ENCODE measurements at places on chromosomes 16 and 17.

DNA sequence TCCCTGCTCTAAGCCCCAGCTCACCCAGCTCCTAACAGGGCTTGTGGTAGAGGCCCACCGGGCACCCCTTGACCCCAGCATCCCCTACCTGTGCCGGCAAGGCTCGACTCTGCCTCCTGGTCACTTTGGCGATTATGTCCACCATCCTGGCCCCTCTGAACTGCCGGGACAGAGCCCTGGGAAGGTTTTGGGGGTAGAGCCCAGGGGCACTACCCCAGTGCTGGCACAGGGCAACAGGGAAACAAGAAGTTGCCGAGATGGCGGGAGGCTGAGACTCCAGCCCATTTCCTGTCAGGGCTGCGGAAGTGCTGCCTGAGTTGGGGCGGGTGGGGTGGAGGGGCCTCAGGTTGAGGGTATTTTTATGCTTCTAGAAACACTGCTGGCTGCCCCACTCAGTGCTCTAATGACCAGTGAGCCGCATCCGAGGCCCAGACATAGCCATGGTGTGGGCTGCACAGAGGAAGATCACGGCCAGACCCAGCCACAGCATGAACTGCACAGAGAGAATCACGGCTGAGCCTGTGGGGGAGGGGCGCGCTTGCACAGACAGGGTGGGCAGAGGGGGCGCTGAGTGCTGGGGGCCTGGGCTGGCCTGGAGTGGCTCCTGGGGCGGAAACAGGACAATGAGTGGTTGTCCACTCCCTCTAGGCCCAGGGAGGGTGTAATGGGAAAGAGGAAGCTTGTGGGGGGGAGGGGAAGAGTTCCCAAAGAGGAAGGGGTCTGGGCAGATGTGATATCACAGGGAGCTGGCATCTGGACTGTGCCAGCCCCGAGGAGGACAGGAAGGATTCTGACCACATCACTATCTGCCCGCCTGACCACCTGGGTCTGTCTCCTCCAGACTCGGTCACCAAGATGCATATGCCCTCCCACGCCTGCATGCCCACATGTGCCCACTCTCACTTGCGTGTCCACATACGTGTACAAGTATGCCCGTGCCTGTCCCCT is 22.3 kb downstream of the ARHGAP27 start:
- peak; percentile 35 for DNase-seq

DNA sequence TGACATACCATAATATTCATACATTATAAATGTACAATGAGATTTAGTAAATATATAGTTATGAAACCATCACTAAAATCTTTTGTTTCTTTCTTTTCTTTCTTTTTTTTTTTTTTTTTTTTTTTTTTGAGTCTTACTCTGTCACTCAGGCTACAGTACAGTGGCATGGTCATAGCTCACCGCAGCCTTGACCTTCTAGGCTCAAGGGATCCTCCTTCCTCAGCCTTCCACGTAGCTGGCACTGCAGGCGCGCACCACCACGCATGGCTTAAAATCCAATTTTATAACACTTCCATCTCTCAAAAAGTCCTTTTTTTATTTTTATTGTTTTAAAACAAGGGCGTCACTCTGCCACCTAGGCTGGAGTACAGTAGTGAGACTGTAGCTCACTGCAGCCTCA is 41.1 kb downstream of the ZNRF1 start:
- no peak for DNase-seq

- no peak for DNase-seq
Observed at GRCh38 chr16:59907611-59908010, 1173.5 kb upstream of the GOT2 start.

GRCh38 chr16:10169031-10169430 is 13.2 kb downstream of the GRIN2A start:
- DNase-seq, result no peak

DNA sequence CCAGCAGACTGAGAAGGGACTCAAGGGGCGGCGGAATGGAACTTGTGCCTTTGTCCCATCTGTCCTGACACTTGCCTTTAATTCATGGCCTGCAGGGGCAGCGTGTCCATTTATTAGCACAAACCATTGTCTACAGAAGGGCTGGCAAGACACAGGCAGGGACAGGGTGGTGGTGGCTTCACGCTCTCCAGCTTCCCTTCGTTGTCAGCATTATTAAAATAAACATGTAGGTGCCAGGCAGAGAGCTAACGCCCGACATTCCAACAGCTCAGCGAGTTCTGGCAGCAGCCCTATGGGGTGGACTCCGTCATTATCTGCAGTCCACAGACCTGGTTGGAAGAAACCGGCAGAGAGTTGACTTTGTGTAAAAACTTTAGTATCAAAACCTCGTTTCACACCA is 16.3 kb downstream of the DNAI2 start:
- DNase-seq, result no peak

- DNase-seq, result no peak
Observed at GRCh38 chr16:46857368-46857945, 26.5 kb upstream of the C16orf87 start.

DNA sequence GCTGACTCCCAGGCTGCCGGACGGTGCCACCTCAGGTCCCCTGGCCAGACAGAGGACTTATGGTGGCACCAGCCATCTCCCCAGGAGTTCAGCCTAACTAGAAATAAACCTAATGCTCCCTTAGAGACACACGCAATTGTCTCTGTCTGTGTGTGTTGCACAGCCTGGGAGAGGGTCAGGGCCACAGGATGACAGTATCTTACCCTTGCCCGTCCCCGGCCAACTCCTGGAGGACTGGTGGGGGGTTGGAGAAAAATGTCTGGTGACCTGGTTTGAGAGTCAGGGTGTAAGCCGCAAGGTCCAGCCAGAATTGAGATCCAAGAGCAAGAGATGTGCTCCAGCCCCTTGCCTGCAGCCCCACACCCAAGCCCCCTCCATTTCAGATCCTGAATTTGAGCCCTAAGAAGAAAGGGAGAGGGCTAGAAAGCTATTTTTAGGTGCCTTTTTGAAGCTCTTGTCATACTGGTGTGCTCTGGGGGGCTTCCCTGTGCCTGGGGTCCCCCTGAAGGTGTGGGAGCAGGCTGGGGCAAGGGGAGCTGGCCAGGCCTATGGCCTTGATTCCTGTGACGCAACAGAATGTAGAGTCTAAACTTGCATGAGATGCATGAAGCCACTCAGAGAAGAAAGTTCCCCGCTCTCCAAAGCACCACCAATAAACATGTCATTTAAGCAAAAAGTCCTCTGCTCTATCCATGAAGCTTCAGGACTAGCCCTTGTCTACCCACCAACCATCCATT is 12.9 kb downstream of the ZNF319 start:
- no peak for DNase-seq

DNA sequence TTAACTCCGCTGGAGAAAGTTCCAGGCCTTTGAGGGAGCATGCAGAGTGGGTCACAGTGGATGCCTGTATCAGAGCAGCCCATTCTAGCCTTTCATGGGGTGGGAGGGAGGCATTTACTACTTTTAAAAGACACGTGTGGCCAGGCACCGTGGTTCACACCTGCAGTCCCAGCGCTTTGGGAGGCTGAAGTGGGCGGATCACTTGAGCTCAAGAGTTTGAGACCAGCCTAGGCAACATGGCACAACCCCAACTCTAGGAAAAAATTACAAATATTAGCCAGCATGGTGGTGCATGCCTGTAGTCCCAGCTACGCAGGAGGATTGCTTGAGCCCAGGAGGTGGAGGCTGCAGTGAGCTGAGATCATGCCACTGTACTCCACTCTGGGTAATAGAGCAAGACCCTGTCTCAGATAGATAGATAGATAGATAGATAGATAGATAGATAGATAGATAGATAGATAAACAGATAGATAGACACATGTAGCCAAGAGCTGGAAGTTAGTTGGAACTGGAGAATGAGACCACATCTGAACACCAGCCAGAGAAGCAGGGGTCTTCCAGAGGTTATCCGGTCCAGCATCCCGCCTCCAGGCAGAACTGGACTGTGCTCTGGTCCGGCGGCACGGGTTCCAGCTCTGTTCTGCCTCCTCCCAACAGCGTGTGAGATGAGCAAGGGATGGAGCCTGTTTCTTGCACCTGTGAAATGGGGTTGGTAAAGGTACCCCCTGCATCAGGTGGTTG is 3.6 kb downstream of the ADCY7 start:
- DNase-seq, result no peak

DNA sequence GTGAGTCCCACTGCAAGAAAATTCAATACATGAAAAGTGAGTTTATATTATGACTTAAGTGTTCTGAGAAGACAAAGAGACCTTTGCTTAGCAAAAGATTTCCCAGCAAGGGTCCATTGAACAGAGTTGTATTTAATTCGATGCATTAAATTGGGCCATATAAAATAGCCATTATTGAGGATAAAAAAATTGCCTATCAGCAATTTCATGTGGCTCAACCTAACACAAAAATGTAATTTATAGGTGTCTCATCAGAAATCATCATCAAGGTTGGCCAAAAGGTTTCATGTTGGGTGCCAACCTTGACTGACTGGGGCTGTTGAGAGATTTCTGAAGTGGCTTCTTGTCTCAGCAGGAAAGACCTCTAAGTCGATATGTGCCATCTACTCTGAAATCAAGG is 84.8 kb upstream of the TOX3 start:
- no peak for DNase-seq

DNA sequence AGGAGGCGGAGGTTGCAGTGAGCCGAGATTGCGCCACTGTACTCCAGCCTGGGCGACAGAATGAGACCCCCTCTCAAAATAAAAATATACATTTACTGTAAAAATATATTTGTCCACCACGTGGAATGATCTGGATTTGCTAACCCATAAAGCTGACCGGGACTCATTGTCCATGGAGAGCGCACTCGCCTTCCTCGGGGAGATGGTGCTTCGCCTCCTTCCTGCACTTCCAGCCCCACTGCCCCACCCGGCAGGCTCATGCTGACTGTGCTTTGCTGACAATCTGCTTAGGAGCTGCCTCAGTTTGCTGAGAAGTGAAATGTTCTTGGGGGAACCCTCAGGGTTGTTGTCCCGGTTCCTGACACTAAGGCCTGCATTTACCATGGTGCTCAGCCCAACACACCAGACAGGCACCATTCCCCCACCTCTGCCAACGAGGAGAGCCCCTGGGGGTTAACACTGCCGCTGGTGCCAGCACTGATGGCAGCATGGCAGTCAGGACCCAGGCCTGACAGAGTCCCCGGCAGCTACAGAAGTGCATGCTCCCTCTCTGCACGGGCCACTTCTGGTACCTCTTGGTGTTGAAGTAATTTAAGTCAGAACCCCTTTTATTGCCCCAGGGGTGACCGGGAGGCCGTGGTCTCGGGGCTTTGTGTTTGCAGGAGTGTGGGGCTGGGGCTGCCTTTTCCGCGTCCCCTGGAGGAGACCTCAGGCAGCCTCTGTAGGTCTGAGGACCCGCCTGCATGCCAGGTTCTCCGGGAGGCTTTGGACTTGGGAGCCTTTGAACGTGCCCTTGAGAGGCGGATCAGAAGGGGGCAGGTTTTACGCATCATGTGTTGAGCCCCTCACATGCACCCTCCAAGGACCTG is 2.5 kb downstream of the NUBP2 start:
- DNase-seq, result no peak

GRCh38 chr16:75789237-75789636 is 62.9 kb upstream of the CPHXL start:
- no peak for DNase-seq

GRCh38 chr17:66313995-66314659 is 11.7 kb downstream of the PRKCA start:
- DNase-seq, result no peak

- no peak for DNase-seq
Observed at GRCh38 chr17:55236316-55236715, 28.4 kb upstream of the HLF start.

- no peak for DNase-seq
Observed at GRCh38 chr16:65731833-65732232, 610.0 kb upstream of the CDH11 start.

DNA sequence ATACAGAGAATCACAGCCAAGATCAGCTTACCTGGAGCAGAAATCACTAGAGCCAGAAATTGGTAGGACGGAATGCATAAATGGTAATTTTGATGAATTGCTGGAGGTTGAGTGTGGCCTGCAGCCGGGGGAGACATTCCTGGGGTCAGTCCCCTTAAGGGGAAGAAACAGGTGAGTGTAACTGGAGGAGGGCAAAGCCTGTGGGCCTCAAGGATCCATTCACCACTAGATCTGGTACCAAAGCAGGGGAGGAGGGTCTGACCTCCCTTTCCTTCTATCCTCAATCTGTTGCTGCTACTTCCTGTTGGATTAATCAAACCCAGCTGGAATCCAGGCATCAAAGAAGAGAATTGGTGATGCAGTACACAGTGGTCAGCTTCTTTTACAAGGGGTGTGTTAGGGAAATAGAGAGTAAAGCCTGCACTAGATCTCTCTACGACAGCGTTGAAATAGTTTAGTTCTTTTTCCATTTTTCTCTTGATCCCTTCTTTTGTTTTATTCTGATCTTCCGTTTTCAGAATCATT is 8.6 kb upstream of the ABCA9 start:
- DNase-seq, result no peak

GRCh38 chr17:29263916-29264315 is 17.3 kb downstream of the CRYBA1 start:
- no peak for DNase-seq

DNA sequence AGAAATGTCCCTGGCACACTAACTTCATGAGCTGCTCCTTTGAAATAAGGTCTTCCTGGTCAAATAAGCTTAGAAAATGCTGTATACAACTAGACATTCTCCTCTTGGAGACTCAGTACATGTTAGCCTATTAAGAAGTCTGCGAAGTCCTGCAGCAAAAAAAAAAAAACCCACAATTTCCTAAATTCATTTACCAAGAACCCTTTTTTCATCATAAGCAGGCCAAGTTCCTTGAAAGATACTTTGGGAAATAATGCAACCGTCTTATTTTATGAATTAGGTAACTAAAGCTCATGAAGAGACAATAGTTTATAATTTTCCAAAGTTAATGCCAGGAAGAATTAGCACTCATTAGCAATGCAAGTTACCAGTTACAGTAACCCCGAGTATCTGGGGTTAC is 49.0 kb upstream of the HAS3 start:
- DNase-seq, result no peak

DNA sequence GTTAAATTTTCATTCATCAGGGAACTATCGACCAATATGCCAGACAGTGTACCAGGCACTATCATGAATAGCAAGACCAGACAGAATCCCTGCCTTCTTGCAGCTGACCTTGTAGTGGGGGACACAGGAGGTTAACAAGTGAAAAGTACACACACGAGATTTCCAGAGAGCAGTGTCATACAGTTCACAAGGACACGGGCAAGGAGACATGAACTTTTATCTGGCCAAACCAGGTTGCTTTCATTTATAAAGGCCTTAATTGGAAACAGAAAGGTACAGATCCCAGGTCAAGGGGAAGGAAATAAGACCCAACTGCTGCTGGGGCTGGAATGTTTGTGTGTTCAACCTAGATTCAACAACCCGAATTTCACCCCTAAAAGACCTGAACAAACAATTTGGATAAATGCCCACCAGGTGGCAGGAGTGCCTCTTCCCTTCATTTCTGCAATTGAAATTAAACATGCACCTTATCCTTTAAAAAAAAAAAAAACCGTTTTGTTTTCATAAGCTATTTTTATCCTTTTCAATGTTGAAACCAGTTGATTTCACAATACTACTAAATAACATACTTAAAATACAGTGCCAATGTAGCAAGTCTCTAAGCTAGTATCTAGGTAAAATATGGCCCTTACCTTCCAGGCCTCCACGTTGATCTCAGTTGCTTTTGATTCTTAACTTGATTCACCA is 65.9 kb downstream of the EMP2 start:
- no peak for DNase-seq

- no peak for DNase-seq
Observed at GRCh38 chr17:34413443-34414119, 50.5 kb upstream of the CCL1 start.

- no peak for DNase-seq
Observed at GRCh38 chr16:31439519-31439918, 3.1 kb downstream of the ZNF843 start.
